ENCODE measurements at places on chromosomes 12 and 14.

DNA sequence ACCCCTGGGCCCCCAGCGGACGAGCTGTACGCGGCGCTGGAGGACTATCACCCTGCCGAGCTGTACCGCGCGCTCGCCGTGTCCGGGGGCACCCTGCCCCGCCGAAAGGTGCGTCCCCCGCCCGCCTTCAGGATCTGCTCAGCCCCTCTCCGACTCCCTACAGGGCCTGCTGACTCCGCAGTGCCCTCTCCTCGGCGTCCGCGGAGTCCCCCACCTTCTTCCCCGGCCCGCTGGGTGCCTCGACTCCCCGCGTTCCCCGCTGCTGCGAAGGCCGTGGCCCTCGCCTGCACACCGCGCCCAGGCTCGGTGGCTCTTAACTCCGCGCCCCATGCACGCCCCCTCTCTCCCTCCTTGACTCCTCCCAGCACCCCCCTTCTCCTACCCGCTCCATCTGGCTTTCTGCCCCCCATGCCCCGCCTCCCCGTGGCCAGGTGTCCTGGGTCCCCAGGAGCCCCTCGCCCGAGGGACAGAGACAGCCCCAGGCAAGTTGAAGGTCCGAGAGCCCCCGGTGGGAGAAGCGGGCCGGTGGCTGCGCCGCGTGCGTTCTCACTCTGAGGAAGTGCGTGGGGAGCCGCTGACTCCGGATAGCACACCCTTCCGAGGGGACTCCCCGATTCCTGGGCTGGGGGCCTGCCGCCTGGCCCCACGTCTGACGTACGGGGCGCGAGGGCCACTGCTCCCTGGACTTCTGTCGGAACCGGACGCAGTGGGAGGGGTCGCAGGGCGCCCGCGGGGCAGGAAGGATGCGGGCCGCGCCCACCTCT, 594 bp downstream of the TAMALIN start:
- DNase-seq: no peak

DNA sequence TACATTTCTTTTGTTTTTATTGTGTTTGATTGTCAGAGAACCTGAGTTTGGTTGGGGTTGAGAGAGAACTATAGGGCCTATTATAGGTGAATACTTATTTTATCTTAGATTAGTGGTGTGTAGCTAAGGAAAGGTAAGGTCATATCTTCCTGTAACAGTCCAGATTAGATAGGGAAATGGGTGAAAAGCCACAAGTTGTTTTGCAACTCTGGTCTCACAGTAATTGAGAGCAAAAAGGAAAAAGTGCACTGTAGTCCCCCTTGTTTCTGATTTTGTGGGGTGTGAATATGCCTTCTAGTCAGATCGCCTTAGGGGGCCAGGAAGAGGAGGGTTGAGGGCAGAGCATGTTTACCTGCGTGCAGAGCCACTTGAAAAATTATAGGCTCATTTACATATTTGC, 8.9 kb downstream of the MSRB3 start:
- no peak for DNase-seq

GRCh38 chr14:25150934-25151790, 101.2 kb upstream of the STXBP6 start:
- DNase-seq: no peak

DNA sequence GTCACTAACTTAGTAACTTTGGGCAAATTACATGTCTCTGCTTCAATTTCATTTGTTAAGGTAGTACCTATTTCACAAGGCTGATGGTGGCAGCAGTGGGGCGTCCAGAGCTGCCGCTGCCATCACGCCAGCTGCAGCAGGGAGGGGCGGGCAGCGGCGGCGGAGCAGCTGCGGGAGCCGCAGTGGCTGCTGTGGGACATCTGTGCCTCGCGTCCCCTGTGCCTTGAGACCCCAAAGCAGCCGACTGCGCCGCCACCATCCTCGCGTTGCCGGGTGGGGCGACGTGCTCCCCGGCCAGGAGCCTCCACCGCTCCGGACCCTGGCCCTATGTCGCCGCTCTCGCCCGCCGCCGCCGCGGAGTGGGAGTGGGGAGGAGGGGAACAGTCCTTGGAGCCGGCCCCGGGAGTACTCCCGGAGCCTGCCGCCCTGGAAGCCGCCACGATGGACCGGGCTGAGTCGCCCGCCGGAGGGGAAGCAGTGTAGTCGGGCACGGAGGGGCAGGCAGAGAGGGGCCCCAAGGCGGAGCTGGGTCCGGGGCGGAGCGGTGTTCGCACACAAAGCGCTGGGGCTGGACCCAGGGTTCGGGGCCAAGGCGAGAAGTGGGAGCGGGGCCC, 51.4 kb downstream of the A2M start:
- no peak for DNase-seq

DNA sequence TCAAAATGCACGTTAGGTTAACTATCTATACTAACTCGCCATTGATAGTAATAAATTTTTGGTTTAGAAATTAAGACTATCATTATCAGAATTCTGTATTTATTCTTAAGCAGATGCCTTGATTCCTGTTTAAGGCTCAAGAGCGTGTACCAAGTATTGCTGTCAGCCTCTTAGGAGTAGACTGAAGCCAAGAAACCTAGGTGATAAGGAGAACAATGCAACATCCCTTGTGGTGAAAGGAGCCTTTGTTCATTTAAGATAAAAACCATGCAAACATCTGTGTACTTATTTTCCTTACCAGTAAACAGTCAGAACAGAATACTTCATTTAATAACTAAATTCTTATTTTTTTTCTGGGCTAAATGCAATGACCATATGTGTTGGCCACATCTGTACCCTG, 109.4 kb upstream of the NOVA1 start:
- no peak for DNase-seq

DNA sequence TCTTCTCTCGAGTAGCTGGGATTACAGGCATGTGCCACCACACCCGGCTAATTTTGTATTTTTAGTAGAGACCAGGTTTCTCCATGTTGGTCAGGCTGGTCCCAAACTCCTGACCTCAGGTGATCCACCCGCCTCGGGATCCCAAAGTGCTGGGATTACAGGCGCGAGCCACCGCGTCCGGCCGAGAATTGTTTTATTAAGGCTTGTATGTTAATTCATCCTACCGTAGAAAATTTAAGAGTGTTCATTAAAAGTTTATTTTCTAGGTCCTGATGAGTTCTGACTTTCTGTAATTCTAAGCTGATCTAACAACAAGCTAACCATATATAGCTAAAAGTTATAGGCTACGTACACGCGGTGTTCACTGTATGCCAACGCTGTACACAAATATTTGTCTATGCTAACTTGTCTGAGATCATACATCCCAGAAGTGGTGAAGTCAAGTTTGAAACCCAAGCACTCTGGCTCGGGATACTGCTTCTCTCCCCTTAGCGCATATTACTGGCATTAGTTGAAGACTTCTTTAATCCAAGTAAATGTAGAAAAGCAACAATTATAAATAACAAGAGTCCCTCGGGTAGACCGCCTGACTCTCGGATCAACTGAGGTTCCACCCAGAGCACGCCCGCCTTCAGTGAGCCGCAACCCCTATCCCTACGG, 570 bp upstream of the MRPS35 start:
- no peak for DNase-seq

DNA sequence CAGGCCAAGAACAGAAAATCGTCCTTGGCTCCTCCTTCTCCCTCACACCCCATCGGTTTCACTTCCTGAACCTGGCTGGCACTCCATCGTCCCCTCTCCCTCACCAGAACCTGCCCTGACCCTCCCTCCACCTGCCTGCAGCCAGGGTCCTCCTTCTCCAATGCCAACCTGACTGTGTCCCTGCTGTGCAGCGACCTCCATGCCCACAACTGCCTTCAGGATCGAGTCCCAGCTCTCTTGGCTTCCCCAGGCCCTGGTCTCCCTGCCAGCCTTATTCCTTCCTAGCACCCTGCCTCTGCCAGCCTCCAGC, 19.8 kb downstream of the HVCN1 start:
- DNase-seq: no peak

DNA sequence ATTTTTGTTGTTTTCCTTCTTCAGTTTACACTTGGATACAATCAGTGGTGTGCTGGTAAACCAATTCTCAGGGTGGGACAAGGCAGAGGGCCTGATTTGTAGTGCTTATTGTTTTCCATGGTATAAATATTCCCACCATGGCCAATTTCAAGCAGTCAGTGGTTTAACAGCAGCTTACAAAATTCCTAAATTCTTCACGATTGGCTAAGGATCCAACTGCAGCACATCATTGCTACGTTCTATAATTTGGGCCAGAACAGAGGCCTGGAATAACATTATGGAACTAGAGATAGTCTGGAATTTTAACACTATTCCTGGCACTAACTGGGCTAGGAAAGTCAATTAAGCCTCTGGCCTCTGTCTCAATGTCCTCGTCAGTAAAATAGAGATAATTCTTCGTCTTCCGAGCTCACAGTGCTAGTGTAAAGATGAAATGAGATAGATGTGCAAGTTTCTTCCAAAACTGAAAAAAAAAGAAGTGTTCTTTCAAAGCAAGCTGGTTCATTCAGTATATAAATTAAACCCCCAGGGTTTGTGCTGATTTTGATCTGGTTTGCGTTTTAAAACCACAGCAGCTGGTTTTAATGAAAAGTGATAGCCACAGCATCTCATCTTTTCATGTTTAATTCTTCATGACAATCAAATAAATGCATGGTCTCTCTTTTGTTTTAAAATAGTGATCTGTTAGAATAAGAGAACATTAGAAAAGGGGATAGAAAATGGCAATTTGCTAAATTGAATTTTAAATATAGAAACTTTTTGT, 104.1 kb downstream of the EPS8 start:
- DNase-seq: no peak

GRCh38 chr12:56487448-56488040, 417 bp downstream of the GLS2 start:
- DNase-seq: peak; percentile 14

GRCh38 chr12:2054091-2055018, 1.6 kb downstream of the CACNA1C start:
- no peak for DNase-seq

- DNase-seq: peak; percentile 99
These were observed 16.3 kb upstream of the DYNC1H1 start for GRCh38 chr14:101947904-101948665.

GRCh38 chr12:20395791-20396550, 27.6 kb downstream of the PDE3A start:
- no peak for DNase-seq

DNA sequence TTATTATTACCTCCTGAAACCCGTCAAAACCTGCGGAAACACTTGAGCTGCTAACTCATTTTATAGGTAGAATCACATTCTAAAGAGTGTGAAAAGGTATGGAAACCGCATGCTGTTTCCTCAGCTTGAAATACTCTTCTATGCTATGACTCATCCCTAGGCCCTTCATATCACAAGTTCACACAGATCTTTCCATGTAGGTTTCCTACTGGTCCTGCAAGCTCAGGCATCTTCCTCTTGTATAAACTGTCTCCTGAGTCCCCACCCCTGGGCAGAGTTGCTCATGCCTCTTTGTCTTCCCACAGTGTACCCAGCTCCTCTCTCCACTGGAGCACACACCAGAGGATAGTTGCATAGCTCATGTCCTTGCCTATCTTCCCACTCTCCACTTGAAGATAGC, 84.7 kb downstream of the CMAS start:
- no peak for DNase-seq

GRCh38 chr12:18932211-18932610, 194.3 kb downstream of the CAPZA3 start:
- DNase-seq: no peak

- DNase-seq: no peak
These were observed 59.8 kb upstream of the TBPL2 start for GRCh38 chr14:55500219-55500701.

DNA sequence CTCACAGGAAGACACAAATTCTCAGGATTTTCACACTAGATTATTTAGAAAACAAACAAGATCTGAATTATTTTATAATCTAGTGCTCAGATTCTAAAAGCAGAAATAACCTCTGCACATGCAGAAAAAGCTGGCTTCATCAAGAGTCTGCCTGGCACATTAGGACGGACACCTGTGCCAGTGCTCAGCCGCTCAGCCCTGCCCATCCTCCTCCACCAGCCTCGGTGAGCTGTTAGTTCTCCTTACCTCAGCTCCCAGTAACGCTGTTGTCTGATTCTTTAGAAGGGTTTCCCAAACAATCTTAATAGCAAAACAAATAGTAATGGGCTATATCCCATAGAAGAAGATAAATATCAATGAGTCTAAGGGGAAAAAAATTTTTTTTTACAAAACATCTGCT, 27.7 kb downstream of the DUSP16 start:
- no peak for DNase-seq

DNA sequence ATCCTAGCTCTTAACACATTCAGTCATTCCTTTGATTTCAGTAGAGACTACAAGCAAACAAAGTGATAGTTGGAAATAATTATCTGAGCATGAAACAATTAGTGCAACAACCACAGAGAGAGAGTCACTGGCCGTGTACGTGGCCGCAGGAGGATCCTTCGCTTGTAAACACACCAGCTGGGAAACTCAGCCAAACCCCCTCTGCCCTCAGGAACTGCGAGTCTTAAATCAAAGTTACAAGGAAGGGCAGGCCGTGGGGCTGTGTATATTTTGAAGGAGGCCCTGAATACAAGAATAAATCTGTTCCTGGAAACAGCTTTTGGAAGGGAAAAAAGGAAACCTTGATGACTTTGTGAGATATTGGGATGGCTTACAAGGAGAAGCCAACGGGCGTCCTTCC, 164.5 kb downstream of the ANO2 start:
- DNase-seq: no peak

GRCh38 chr14:84273181-84273580, 1256.8 kb upstream of the FLRT2 start:
- DNase-seq: no peak

GRCh38 chr14:96297000-96297399, 41.0 kb downstream of the BDKRB1 start:
- DNase-seq: no peak

DNA sequence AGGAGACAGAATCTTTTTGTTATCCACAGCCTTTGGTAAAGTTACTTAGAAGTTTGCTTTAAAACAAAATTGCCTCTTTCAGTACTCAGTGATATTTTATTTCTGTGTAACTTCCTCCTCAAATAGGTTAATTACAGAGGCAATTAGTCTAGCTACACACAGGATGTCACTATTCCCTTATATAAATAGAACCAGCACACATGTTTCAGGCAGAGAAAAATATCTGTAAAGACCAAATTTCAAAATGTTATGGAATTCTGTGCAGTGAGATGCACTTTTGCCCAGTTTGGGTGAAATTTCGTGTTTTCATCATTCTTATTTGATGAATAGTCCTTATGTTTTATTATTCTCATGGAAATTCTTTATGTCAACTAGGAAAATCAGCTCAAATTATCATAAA, 410.6 kb upstream of the SOX5 start:
- DNase-seq: no peak

- no peak for DNase-seq
These were observed 180.3 kb downstream of the DICER1 start for GRCh38 chr14:94977016-94977415.

GRCh38 chr14:93654599-93654998, 133.7 kb downstream of the PRIMA1 start:
- DNase-seq: no peak

- no peak for DNase-seq
These were observed 90.0 kb downstream of the NINJ2 start for GRCh38 chr12:573232-573631.

DNA sequence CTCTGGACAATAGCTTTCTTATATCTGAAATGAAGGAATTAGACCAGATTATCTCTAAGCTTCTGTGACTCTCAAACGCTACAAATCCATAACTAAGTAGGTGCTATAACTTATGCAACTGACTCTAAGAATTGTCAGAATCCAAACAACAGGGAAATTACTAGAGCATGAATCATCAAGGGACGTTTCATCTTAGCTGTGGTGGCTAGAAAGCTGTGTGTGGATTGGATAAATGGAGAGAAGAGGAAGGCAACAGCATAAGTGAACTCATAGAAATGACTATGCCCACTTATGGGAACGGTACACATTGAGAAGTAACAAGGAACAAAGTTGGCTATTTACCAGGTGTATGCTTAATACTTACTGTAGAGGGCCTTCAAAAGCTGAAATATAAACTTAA, 96.0 kb upstream of the NEDD1 start:
- DNase-seq: no peak

Data from stimulated activated CD4-positive, alpha-beta T cell treated with anti-CD3 and anti-CD28 coated beads, TNF-alpha, amount 100 ng/mL, for 24 hours (primary cell).